A549 treated with RU486 at 1 μM for 4 hours (cell line): ENCODE measurements at places on chromosomes 11 and 22. TPM values are rescaled to one million over a fixed set of nuclear protein-coding genes. Genes with fewer than 3 reads are reported as not detected.

Gene KCNK4
- 0.21 TPM in 1 of 5 replicates, not detected in the others for total RNA-seq

Gene INSC
- not detected in 5 replicates for total RNA-seq

Gene TTLL8
- total RNA-seq: not detected in 5 replicates

Gene OVCH2
- total RNA-seq: not detected in 5 replicates

Gene NXPE4
- not detected in 5 replicates for total RNA-seq

Gene MRGPRE
- total RNA-seq: 0.17 to 0.18 TPM in 2 of 5 replicates, not detected in the others

Gene GPHA2
- not detected in 5 replicates for total RNA-seq

Gene PLAAT2
- total RNA-seq: 0.23 to 0.27 TPM in 2 of 5 replicates, not detected in the others

Gene OR6T1
- not detected in 5 replicates for total RNA-seq

Gene C22orf23
- total RNA-seq: 0.20 to 0.37 TPM (median 0.32 TPM) in 5 replicates

Gene ATL3
- total RNA-seq: 28.1 to 33.5 TPM (median 31.4 TPM) in 5 replicates

Gene UFD1
- total RNA-seq: 94.1 to 102 TPM (median 99.7 TPM) in 5 replicates

Gene TSGA10IP
- total RNA-seq: not detected in 5 replicates

Gene SUSD2
- 49.5 to 67.2 TPM (median 59.6 TPM) in 5 replicates for total RNA-seq

Gene RBFOX2
- total RNA-seq: 27.8 to 34.8 TPM (median 31.5 TPM) in 5 replicates

Gene PKDREJ
- not detected in 5 replicates for total RNA-seq

Gene USP47
- 20.4 to 33.0 TPM (median 26.9 TPM) in 5 replicates for total RNA-seq

Gene APOL2
- 27.3 to 34.3 TPM (median 32.1 TPM) in 5 replicates for total RNA-seq

Gene ART1
- total RNA-seq: not detected in 5 replicates

Gene SOX10
- not detected in 5 replicates for total RNA-seq

Gene ACTN3
- 0.06 TPM in 1 of 5 replicates, not detected in the others for total RNA-seq

Gene IL10RA
- 0.05 TPM in 1 of 5 replicates, not detected in the others for total RNA-seq

Gene RPS25
- total RNA-seq: 803 to 1,150 TPM (median 842 TPM) in 5 replicates

Gene APOA4
- not detected in 5 replicates for total RNA-seq

Gene OR51L1
- total RNA-seq: not detected in 5 replicates

Gene FAM227A
- total RNA-seq: 0.42 to 0.75 TPM (median 0.71 TPM) in 5 replicates

Gene ANGPTL5
- 0.05 to 0.14 TPM in 2 of 5 replicates, not detected in the others for total RNA-seq

Gene CATSPER1
- total RNA-seq: 0.94 to 2.0 TPM (median 1.7 TPM) in 5 replicates

Gene POU2AF2
- not detected in 5 replicates for total RNA-seq

Gene CRYAB
- 5.7 to 13.0 TPM (median 7.1 TPM) in 5 replicates for total RNA-seq

Gene GTPBP1
- total RNA-seq: 7.6 to 10.5 TPM (median 9.2 TPM) in 5 replicates

Gene CRYBA4
- total RNA-seq: not detected in 5 replicates
